ENCODE measurements at places on chromosomes 6 and 20.
A peak's percentile ranks its signal among the peaks of the same experiment; 100 is the strongest.

DNA sequence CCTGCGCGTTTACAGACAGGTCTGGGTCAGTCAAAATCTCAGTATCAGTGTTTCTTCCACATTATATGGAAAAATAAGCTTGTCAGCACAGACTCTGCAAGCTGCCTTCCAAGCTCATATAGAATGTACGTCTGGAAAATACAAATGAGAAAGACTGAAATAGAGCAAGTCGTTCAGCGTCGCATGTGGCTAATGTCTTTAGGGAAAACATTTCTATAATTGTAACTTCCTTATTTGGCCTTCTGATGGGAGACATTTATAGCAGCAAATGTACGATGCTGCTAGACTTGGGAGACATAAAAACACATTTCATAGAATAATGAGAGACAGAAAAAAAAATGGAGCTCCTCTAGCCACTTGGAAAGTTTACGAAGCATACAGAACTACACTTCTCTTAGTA, 122.2 kb downstream of the KIF16B start:
- no peak for DNase-seq

DNA sequence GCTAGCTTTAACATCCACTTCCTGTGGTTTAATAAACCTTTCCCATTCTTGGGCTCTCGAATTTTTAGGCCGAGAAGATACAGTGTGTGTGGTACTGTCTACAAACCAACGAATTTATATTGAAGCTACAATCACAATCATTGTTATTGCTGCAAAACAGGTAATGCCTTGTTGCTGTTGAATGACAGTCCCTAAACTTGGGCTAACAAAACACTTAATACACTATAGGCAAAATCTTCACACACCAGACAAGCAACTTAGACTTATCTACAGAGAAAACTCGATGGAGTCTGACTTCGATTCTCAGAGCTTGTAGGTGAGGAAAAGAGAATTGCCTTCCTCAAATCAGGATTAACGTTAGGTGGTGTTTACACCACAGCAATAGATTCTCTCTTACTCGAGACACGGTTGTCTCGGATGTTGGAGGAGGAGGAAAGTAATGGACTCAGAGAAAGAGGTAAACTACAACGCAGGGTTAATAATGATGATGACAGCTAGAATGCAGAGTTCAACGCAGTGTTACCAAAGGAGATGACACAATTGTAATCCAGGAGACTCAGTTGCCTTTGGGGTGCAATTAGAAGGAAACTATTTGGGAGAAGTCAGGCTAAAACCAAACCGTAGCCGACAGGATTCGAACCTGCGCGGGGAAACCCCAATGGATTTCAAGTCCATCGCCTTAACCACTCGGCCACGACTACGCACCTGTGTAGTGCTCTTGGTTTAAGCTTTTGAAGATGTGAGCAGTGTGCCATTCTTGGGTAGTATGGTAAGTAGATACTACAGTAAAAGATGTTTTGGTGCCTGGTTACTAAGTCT, 32.5 kb upstream of the ZNF184 start:
- peak; percentile 51 for DNase-seq

DNA sequence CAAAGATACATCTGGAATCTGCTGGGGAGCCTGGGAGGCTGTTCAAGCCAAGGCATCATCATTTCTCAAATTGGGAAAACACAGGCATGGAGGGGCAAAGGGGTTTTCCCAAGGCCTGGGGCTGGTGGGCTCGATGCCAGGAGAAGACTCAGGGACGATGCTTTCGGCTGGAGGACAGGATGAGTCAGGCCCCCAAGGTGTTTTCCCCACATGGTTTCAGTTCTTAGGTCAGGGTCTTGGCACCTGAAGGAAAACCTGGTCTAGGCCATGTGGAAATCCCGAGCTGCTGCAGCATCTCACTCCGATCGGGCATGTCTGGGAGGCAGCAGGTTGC, 348.1 kb downstream of the CDC5L start:
- DNase-seq, result peak; percentile 28

- no peak for DNase-seq
Observed at GRCh38 chr20:62655282-62656196, 13.2 kb downstream of the SLCO4A1 start.

DNA sequence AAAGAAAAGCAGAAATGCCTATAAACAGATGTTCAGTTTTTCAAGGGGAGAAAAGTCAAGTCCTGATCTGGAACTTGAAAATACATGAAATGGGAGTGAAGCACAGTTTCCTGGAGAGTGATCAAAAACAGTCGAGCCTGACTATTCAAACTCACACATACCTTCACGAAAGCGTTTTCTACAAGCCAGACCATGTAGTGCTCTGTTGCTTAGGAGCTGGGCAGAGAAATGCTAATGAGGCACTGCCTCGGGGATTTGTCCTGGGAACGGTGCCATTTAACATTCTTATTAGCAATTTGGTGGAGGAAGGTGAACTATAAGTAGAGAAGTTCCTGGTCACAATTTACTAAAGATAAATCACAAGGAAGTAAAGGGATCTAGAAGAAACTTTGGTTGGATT, 5.9 kb downstream of the NHSL1 start:
- peak; percentile 71 for DNase-seq

DNA sequence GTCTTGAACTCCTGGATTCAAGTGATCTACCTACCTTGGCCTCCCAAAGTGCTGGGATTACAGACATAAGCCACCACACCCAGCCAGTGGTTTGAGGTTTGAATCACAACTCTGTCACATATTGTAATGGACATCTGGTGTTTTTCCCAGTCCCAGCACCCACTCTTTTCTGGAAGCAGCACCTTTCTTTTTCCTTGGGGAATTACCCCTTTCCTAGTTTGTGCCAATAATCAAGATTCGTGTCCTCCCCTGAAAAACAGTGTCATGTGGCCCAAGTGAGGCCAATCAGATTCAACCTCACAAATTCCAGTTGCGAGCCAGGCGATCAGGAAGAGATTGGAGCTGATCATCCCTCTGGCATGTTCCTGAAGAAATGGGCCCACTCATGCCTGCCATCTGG, 71.7 kb upstream of the SGK1 start:
- DNase-seq, result no peak

DNA sequence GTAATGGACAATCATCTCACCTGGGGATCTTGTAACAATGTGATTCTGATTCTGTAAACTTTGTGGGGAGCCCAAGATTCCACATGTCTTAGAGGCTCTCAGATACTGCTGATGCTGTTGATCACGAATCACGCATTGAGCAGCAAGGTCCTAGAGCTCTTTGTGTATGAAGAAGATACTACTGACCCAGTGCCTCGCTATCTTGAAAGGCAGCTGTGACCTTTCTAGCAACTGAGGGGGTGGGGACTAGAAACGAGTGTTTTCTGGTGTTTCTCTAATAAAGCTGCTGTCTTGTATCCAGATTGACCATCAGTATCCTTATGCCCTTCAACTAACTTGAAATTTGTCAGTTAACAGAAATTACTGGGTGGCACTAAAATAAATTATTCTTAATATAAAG, 142.9 kb downstream of the MTHFD1L start:
- no peak for DNase-seq

- peak; percentile 26 for DNase-seq
Observed at GRCh38 chr6:56246881-56247653, at the start of gene COL21A1. Gene COL21A1, minus strand, starts transcription at chr6:56247580. Its CDS starts 64,962 bp downstream, at chr6:56182618.

DNA sequence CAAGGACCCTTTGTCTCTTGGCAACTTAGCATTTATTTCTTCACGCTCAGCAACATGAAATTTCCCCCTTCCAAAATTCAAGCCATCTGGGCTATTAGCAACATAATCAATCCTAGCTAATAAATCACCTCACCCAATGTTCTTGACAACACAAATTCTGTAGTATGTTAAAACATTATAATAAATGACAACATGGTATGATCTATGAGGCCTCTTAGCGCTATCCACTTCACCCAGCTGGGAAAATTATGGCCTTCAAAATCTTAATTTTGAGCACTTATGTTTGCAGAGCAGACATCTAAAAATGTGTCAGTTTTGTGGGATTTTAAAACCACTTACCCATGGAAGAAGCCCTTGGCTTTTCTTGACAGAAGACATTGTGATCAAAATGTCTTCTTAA, 181.9 kb downstream of the HDGFL1 start:
- DNase-seq, result no peak

GRCh38 chr20:5033566-5033965, 32.3 kb upstream of the SLC23A2 start:
- peak; percentile 14 for DNase-seq

- DNase-seq, result no peak
Observed at GRCh38 chr6:37987559-37987958, 168.0 kb downstream of the ZFAND3 start.

- no peak for DNase-seq
Observed at GRCh38 chr6:106752641-106753040, 123.3 kb downstream of the QRSL1 start.

- DNase-seq, result no peak
Observed at GRCh38 chr20:46013829-46014516, 5.3 kb downstream of the MMP9 start.

DNA sequence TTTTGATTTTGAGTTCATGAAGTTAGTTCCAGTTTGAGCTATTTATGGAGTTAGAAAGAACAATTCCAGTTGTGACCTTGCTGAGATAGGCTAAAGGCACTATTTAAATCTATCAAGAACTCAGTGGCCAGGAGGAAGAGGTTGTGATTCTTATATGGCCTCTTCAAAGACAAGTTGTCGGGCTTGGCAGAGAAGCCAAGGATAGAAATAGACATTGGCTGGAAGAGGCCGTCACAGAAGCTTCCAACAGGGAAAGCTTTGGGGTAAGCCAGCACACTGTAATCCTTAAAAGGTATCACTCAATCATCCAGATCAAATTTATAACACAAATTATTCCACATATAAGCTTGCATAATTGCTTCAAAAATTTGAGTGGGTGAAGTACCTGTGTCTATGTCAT, 286.1 kb downstream of the SYNE1 start:
- no peak for DNase-seq

- no peak for DNase-seq
Observed at GRCh38 chr6:104705095-104705707, 154.5 kb downstream of the HACE1 start.

DNA sequence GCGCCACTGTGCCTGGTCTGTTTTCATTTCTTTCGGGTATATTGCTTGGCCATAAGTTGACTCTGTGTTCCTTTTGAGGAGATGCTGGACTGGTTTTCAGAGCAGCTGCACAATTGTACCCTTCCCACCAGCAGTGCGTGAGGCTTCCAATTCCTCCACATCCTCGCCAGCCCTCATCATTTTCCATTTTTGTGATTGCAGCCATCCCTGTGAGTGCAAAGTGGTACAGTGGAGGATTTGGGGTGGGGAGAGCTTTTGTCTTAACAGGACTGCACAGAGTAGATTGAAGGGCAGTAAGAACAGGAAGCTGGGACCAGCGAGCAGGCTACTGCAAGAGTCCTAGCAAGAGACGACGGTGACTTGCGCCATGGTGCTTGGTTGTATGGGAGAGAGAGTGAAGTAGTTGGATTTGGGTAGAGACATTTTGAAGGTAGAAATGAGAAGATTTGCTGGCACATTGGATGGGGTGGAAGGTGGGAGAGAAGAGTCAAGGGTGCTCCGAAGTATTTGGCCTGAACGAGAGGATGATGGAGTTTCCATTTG, 18.3 kb downstream of the BCAS4 start:
- DNase-seq, result no peak

GRCh38 chr6:30757261-30757904, 13.0 kb upstream of the IER3 start:
- no peak for DNase-seq

DNA sequence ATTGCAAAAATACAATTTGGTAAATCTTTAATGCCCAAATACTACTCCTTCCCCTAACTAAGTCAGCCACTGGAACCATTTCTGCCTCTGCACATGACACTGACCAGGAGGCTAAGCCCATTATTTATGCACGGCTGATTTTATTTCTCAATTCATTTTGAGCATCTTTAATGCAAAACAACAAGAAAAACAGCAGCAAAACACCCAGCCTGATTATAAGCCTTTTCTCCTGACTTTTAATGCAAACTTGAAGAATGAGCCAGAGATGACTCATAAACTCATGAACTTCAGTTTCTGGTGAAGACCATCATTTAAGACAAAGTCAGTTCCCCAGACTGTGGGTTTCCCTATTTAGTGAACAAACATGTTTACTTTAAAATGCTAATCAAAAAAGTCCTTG, 51.6 kb downstream of the CYP24A1 start:
- peak; percentile 11 for DNase-seq

- DNase-seq, result no peak
Observed at GRCh38 chr20:3046677-3047462, 1.0 kb downstream of the MRPS26 start.

- no peak for DNase-seq
Observed at GRCh38 chr6:77880501-77880900, 227.7 kb downstream of the MEI4 start.

DNA sequence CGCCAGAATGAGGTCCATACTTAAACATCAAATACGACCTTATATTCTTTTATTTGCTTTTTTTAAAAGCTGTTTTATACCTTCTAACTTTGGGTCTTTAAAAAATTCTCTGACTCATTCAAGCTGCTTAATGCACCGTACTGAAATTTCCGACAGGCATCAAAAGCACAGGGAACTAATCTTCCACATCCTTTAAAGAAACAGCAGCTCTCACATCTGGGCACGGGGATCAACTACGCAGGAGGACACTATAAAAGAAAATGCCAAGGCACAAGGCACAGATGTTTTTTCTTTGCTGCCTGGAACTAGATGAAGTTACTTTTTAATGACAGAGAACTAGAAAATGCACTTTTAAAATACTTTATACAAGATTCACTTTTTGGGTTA, 112.4 kb upstream of the ARG1 start:
- DNase-seq, result no peak

- no peak for DNase-seq
Observed at GRCh38 chr6:87976616-87977015, 71.0 kb upstream of the SPACA1 start.

DNA sequence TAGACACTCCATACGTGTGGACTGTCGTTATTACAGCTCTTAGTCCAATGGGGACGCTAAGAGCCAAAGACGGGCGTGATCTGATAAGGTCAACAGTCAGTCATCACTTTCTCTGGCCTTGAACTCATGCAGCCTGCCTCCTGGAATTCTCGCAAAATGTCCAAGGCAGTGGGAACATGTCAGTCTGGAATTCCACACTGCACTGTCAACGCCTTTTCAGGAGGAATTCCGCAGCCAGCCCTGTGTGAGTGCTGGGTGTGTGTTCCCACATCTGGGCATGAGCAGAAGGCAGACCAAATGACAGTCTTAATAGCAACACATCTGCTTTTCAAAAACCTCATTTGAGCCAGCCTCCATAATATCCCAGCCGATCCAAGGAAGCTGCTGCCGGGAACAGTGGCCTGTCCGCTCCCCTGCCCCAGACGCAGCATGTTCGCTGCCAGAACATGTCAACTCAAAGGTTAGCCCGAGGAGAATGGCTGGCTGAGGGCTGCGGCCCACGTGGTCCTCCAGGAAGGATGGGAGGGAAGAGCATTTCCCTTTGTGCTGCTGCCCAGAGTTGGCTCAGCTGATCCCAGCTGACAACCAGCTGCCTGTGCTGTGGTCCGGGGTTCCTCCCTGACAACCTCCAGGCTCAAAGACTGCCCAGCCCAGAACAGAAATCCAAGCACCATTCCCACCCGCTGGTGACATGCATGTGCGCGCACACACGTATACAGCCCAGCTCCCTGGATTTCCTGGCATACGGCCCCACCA, 103.1 kb downstream of the SULF2 start:
- no peak for DNase-seq

DNA sequence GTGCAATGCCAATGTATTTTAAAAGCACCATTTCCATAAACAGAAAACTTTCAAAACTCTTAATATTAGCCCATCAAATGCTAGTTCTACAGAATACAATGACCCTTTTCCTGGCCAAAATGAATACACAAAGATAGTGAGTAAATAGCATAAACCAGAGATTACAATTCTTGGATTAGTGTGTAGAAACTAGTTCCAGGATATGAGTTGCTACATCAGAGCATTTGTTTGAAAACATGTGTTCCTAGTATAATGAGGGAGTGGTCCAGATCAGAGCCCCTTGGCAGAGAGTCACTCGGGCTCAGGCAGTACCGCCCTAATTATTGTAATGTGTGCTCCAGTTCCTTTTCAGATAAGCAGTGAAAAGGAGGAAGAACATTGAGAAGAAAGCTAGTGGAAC, 63.7 kb upstream of the COL21A1 start:
- DNase-seq, result peak; percentile 63

All from fibroblast of gingiva (primary cell).